T-helper 1 cell treated with Interleukin-12 subunit alpha and Interleukin-12 subunit beta and Interleukin-4 antibody, amounts not matched to agents 30 ng/mL and 1 ng/mL, for 36 hours (primary cell): ENCODE measurements at places on chromosomes 7 and 10. TPM values are rescaled to one million over a fixed set of nuclear protein-coding genes. Genes with fewer than 3 reads are reported as not detected.

The FAM131B gene
- 0.37 TPM in 2 replicates for total RNA-seq

The MTERF1 gene
- total RNA-seq = 18.4 and 20.3 TPM in 2 replicates

The BEND7 gene
- not detected in 2 replicates for total RNA-seq

The CUZD1 gene
- 3.0 and 3.4 TPM in 2 replicates for total RNA-seq

The EMX2 gene
- total RNA-seq = not detected in 2 replicates

The TMEM270 gene
- not detected in 2 replicates for total RNA-seq

The KCTD7 gene
- 26.5 and 28.0 TPM in 2 replicates for total RNA-seq

The HKDC1 gene
- 3.0 and 3.7 TPM in 2 replicates for total RNA-seq

The C10orf67 gene
- total RNA-seq = 0.20 TPM in 2 replicates

The FAM25G gene
- total RNA-seq = not detected in 2 replicates

The CYP26C1 gene
- 0.05 TPM in 1 of 2 replicates, not detected in the other for total RNA-seq

The EPDR1 gene
- not detected in 2 replicates for total RNA-seq

The EPHB6 gene
- 6.4 and 7.8 TPM in 2 replicates for total RNA-seq

The FKBP6 gene
- total RNA-seq = not detected in 2 replicates

The ASB10 gene
- total RNA-seq = not detected in 2 replicates

The C7orf33 gene
- total RNA-seq = not detected in 2 replicates

The RAB11FIP2 gene
- 16.6 and 17.6 TPM in 2 replicates for total RNA-seq

The CUL2 gene
- 43.3 and 45.7 TPM in 2 replicates for total RNA-seq

The PKD2L1 gene
- total RNA-seq = 0.20 and 0.24 TPM in 2 replicates

The CLIP2 gene
- 1.6 and 2.6 TPM in 2 replicates for total RNA-seq

The BLNK gene
- total RNA-seq = not detected in 2 replicates

The AUTS2 gene
- 4.6 and 7.7 TPM in 2 replicates for total RNA-seq

The PTPRZ1 gene
- total RNA-seq = not detected in 2 replicates

The GPER1 gene
- not detected in 2 replicates for total RNA-seq

The CALY gene
- 0.44 TPM in 1 of 2 replicates, not detected in the other for total RNA-seq

The GOLGA7B gene
- 5.3 and 5.5 TPM in 2 replicates for total RNA-seq

The ACBD5 gene
- 18.0 and 18.2 TPM in 2 replicates for total RNA-seq

The SFR1 gene
- total RNA-seq = 11.6 and 12.1 TPM in 2 replicates

The TAS2R41 gene
- total RNA-seq = not detected in 2 replicates

The EDRF1 gene
- total RNA-seq = 42.1 and 44.7 TPM in 2 replicates

The CAMK2B gene
- 0.27 TPM in 1 of 2 replicates, not detected in the other for total RNA-seq

The LEP gene
- total RNA-seq = not detected in 2 replicates

The AZGP1 gene
- not detected in 2 replicates for total RNA-seq

The IFIT5 gene
- total RNA-seq = 31.6 and 32.1 TPM in 2 replicates

The OR6V1 gene
- total RNA-seq = not detected in 2 replicates

The PON1 gene
- not detected in 2 replicates for total RNA-seq

The CACUL1 gene
- total RNA-seq = 26.8 and 32.2 TPM in 2 replicates

The CALML5 gene
- total RNA-seq = not detected in 2 replicates

The HABP2 gene
- total RNA-seq = not detected in 2 replicates

The ABCF2 gene
- 43.3 and 47.8 TPM in 2 replicates for total RNA-seq

The ACHE gene
- total RNA-seq = 0.17 and 0.42 TPM in 2 replicates

The MSMB gene
- not detected in 2 replicates for total RNA-seq

The LGI1 gene
- total RNA-seq = not detected in 2 replicates

The SGCE gene
- total RNA-seq = 0.32 and 0.46 TPM in 2 replicates
